ENCODE measurements at places on chromosomes 3 and 15. TPM values are rescaled to one million over a fixed set of nuclear protein-coding genes. Genes with fewer than 3 reads are reported as not detected.

GRCh38 chr3:66744521-66744920 lies 243.7 kb upstream of the LRIG1 start:
- no peak for DNase-seq

- no peak for DNase-seq
Observed at GRCh38 chr3:67804578-67804977, 150.2 kb upstream of the SUCLG2 start.

DNA sequence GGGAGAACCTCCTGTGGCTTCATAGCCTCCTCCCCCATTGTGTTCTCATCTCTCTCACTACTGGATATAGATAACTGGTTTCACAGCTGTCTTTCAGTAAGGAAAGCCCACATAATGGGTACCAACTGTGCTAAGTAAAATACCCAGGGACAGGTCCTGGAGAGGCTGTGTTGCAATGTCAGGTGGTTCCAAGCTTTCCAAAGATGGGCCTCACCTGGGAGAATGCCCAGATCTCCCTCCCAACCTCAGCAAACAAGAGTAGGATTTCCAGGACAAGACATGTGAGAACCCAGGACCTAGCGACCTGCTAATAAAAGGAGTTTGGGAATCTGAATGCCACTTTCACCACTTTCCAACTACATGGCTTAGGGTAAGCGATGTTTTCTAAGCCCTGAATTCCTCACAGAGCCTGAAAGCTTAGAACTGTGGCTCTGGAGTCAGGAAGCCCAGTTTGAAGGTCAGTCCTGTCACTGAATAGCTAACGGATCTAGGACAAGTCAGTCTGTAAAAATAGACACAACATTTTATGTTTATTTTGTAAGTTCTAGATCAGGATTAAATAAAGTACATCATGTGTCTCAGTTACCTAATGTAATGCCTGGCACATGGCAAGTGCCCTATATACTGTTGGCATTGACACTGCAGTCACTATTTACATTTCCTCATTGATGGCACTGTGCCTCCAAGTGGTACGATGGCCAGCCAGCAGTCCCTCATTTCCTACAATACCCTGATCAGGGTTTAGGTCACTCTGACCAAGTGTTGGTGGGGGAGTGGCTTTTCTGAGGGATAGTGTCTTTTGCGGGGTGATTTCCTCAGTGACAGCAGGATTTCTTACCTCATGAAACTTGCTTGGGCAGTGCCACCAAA lies 11.9 kb downstream of the CERS3 start:
- DNase-seq = no peak

GRCh38 chr3:46750555-46751038 lies 32.9 kb upstream of the PRSS50 start:
- no peak for DNase-seq

DNA sequence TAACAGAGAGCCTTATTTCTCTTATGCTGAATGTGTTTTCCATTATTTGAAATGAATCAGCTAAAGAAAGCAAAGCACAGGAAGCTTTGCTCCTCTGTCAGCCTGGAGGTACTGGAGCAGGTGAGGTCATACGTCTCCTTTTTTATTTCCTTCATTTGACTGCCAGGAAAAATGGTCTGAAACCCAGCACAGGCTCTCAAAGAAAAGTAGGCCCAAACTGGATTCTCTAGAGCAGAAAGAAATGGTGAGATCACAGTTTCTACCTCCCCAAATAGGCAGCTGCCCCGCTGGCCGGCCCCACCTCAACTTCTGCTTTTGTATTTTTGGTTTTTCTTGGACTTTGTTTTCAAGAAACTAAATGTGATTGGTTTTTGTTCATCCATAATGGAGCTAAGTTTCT lies 95.1 kb downstream of the RPL39L start:
- no peak for DNase-seq

- no peak for DNase-seq
Observed at GRCh38 chr3:178847190-178847589, 224.4 kb downstream of the ZMAT3 start.

DNA sequence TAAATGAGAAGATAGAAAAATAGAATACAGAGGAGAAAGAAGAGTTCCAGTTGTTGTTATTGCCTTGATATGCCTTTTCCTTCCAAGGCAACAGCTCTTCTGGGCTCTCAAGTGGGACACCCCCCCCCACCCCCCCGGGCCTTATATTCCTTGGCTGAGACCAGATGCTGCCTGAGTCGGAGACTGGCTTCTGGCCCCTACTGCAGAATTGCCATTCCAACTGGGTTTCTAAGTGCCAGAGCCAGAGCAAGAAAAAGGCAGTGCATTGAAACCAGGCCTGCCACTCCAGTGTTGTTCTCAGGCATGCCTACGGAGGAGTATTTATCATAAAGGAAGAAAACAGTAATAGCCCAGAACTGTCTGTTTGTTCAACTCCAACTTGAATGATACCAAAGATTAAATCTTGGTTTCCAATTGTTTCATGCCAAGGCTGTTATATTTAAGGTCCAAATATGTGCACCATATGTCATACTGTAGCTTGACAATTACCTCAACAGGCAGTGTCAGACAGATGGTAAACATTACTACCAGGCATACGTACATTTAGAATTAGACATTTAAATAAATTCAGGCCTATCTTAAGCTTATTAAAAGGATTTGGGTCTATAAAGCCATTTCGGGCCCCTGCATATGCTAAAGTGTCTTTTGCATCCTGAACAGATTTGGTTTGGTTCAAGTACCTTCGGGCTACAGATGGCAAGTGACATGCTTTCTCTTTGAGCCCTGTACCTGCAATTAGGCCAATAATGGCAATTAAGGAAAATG lies 209.9 kb upstream of the SEMA6D start:
- no peak for DNase-seq

The ITIH3 gene
- 0.78 TPM for total RNA-seq

DNA sequence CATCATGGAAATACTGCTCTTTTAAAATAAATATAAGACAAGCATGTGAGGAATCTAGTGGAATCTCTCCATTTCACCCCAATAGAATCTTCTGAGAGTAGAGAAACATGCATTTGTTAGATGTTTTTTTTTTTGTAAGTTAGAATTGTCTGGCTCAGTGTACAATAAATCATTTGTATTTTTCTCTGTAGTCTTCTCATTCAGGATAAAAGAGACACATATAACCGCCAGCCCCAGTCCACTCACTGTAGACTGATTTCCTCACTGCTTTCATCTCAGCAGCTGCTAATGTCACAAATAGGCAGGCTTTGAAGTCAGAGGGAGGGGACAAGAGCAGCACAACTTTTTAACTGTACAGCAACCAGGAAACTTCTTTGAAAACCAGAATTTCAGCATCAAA lies 140.2 kb upstream of the RBMS3 start:
- DNase-seq = no peak

DNA sequence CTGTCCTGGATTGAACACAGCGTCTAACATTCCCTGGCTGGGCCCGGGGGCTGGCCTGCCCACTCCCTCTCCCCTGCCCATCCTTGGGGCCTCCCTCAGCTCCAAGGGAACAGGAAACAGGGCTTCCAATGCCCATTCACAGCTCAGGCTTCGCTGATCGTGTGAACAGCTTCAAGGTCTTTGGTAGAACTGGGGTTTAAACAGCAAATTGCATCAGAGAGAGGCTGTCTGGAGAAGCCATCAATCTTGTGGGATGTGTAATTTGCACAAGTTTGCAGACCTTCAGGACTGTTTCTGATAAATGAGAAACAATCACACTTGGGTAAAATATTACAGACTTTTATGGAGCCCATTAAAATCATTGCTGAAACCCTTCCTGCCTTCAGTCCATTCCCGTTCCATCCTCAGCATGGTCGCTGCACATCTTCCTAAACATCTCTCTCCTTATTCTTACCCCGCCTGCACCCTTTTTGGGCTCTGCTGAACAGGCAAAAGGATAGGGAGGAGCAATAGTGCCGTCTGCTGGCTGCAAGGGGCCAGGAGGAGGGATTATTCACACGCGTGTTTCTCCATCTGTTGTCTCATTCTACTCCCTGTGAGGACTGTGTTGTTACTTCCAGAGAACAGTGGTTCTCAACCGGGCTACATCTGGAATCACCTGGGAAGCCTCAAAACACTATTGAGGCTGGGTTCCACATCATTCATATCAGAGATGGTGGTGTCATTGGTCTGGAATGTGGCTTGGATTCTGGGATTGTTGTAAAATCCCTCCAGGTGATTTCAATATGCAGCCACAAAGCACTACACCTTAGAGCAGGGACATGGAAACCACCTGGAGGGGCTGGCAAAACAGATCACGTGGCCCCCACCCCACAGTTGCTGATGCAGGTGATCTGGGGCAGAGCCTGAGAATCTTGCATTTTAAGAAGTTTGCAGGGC lies 116.3 kb downstream of the CLSTN2 start:
- DNase-seq = no peak

The CTDSPL gene
- 36.4 TPM for total RNA-seq

The RASGRP1 gene
- total RNA-seq = 2.2 TPM

The CPN2 gene
- 0.35 TPM for total RNA-seq
